ENCODE measurements at places on chromosomes 6 and 20.

GRCh38 chr6:156795825-156796224 is 18.6 kb downstream of the ARID1B start:
- no peak for DNase-seq

- DNase-seq, result no peak
Observed at GRCh38 chr6:66051812-66052211, 344.8 kb upstream of the EYS start.

DNA sequence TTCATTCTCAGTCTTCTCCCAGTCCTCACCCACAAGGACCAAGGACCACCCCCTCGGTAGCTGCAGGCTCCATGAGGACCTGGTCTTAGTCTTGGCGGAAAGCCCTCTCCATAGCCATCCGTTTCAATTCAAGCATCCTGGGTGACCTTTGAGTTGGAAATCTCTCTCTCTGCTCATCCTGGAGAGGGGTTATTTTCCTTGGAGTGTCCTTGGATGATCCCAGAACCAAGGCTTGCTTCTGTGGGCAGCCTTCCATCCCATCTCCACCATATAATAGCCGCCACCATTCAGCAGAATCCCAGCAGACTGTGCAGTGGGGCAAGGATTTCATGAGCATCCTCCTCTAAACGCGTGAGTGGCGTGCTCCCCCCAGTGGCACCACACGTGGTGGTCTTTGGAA is at the start of gene BPIFA2:
BPIFA2 (plus strand) TSS at position 301 of the 400 bp plus-strand sequence. CDS start 987 bp downstream, outside the sequence.
- DNase-seq, result no peak

- DNase-seq, result no peak
Observed at GRCh38 chr6:115004982-115005381, 662.2 kb upstream of the HS3ST5 start.

GRCh38 chr6:51273228-51273961 is 454.7 kb downstream of the TFAP2B start:
- no peak for DNase-seq

GRCh38 chr6:121612927-121613326 is 177.5 kb downstream of the GJA1 start:
- no peak for DNase-seq
